IPS DF 19.7 (cell line): ENCODE measurements at places on chromosomes 6 and 20.

DNA sequence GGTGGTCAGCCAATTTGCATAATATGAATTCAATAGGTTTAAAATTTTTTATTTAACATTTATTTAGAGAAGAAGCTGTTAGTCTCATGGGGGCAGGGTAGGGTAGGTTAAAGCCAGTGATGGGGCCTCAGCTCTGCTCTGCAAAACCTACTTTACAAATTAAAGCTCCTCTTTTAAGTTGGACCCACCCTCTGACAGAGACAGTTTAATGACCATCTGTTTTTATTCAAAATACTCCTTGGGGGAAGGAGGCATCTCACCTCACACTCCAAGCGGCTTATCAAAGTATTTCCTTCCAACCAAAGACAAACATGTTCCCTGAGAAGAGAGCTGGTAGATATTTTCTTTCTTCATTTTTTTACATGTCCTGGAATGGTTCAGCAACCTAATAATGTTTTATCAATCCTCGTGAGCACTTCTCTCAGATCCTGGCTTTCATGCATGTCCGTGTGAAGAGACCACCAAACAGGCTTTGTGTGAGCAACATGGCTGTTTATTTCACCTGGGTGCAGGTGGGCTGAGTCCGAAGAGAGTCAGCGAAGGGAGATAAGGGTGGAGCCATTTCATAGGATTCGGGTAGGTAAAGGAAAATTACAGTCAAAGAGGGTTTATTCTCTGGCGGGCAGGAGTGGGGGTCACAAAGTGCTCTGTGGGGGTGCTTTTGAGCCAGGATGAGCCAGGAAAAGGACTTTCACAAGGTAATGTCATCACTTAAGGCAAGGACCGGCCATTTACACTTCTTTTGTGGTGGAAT is 184.7 kb downstream of the GJA1 start:
- peak; percentile 72 for DNase-seq

DNA sequence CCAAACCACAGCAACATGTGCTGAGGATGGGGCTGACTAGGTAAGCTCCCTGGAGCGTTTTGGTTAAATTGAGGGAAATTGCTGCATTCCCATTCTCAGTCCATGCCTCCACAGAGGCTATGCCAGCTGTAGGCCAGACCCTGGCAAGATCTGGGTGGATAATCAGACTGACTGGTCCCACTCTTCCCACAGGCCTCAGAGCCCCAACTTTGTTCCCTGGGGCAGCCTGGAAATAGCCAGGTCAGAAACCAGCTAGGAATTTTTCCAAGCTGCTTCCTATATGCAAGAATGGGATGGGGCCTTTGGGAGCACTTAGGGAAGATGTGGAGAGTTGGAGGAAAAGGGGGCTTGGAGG is 1.5 kb upstream of the VEGFA start:
- DNase-seq, result no peak

GRCh38 chr20:57899554-57899953 is 189.7 kb upstream of the PMEPA1 start:
- DNase-seq, result no peak

DNA sequence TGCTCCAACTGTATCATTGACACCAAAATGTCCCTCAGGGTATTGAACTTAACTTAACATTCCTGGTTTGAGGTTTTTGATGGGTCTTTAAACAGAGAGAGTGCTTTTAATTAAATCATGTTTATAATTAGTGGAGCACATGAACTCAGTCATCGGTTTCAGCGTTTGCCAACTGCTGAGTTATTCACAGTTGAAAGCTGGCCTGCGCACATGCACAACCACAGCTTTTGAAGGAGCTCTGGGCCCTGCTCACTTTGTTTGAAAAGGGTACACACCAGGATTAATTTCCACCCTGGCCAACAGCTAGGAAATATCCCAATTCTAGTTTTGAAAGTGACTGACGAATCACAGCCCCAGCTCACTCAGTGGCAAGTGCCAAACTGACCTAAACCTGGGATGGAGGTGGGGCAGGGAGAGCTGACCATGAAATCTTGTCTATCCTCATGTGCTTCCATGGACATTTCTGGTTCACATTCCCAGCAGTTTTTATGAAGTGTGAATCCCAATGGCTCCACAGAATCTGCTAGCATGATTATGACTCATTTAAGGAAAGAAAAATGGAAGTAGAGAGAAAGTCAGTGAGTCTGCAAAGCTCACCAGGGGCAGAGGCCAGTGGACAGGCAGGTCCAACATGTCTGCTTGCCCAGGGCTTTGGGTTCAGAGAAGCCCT is 247.8 kb downstream of the FNDC1 start:
- DNase-seq, result no peak

GRCh38 chr20:48904566-48905296 is 16.8 kb upstream of the ARFGEF2 start:
- DNase-seq, result no peak

DNA sequence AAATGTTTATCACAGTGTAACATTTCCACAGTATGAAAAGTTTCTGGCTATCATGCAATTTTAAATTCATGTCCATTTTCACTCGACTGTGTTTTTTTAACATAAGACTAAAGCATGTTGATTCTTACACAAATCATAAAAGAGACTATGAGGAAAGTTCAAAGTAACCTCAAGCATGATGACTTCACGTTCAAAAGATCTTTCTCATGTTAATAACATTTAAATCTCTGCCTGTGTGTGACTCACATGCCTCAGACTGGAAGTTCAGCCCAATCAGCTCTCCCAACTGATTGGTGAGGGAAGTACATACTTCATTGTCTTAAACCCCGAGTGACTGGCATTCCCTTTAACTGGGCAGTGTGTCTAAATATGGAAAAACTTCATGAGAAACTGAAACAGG is 37.4 kb downstream of the ATXN1 start:
- DNase-seq, result peak; percentile 38

DNA sequence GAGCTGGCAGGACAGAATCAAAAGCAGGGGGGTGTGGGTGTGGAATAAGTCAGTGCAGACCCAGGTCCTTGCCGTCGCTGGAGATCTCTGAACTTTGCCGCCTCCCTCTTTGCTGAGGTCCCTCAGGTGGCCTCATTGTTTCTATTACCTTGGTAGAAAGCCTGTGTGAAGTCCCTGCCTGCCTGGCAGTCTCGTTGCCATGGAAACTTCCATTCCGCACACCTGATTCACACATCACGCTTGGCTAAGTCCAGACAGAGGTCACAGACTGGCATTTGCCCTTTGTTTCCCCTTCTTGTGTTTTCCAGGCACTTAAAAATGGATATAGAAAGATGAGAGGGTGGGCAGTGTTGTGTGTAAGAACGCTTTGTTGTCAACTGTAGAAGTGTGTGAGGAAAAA is 260.6 kb downstream of the PRL start:
- peak; percentile 75 for DNase-seq

- DNase-seq, result no peak
Measured at GRCh38 chr6:56757588-56757984, 114.9 kb upstream of the DST start.

GRCh38 chr20:62543470-62544302 is 67.9 kb upstream of the GATA5 start:
- DNase-seq, result no peak

DNA sequence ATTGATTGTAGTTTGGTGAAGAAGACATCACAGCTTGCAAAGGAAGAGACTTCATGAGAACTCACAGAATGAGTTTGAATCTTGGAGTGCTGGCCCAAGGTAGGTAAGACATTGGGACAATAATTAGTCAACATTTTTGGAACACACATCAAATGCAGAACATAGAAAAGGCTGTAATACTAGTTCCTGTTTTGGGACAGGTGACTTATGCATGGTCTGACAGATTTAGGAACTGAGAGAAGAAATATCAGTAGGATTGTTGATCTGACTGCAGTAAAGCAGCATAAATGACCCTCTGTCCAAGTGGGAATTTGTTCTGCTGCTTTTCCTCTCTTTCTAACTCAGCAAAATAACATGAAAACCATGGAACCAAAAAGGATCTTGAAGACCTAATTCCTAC is 102.3 kb upstream of the MAP3K7 start:
- DNase-seq, result no peak

DNA sequence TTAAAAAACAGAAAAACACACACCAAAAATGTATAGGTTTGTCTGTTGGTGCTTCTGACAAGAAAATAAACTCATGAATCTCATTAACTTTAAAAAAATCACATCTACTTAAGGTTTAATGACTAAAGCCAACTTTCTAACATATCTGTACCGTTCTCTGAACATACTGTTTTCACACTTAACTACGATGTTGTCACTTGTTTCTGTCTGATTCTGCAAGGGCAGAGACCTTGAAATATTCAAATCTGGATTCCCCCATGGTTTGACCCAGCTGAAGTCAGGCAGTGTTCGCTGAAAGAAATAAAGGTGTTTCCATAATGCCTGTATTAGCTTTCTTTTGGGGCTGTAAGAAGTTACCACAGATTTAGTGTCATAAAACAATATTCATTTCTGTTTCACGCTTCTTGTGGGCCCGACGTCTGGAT is 2.7 kb upstream of the ASXL1 start:
- DNase-seq, result no peak

DNA sequence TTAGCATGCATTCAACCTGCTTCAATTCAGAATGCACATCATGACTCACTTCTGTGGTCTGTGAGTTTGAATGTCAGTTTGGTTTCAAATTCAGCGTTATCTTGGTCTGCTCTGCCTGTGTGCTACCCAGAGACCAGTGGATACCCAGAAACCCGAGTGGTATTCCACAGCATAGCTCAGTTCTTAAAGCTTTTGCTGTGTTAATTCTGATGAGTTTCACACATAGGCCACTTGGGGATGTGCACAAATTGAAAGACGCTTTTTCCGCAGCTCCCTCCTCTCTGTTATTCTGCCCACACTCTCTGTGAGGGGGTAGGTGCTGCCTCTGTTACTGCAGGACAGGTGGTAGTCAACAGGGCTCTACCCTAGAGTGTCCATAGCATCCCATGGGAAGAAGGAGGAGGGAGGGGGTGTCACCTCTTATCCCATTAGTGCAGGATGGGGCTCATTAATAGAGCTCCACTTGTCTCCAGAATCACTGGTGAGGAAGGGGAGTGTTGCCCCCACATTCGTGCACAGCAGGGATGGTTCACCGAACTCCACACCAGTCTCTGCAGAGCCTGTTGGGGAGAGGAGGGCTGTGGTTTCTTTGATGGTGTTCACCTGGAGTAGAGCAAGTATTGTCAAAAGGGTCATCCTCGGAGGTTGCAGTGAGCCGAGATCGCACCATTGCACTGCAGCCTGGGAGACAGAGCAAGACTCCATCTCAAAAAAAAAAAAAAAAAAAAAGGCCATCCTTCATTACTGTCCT is 29.2 kb upstream of the SDCBP2 start:
- DNase-seq, result no peak
